ENCODE measurements at places on chromosomes 5 and 9. TPM values are rescaled to one million over a fixed set of nuclear protein-coding genes. Genes with fewer than 3 reads are reported as not detected.

Gene PCDH1
- total RNA-seq, result 145 TPM

DNA sequence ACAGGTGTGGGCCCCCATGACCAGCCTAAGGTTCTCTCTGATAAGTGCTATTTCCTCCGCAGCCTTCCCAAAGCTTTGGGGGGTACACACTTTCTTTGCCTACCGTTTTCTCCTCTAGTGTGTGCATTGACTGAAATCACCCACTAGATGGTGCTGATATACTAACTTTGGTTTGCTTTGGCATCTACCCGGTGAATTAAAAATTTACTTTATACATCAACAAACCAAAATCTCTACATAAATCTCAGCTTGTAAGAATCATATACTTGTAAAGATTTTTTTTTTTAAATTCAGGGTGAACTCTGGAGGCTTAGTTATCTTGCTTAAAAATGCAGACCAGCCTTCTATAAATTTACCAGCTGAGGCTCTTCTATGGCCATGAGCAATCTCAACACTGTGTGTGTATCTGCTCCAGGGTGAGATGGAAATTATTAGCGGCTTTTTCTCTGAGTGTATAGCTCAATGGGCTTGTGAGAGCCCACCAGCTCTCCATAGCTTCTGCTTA is 475.7 kb upstream of the TNC start:
- DNase-seq, result no peak

DNA sequence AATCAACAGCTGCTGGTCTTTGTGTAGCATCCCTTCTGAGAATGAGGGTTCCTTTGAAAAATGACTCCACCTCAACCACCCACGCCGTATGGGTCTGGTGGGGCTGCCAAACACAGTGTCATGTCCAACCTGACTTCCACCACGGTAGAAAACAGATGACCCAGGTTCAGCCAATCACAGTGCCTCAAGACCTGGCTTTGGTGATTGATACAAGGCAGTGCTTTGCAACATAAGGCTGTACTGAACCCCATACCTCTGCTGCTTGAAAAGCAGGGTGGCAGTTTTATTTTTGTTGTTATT is 11.5 kb upstream of the TGFBR1 start:
- no peak for DNase-seq

- no peak for DNase-seq
Observed at GRCh38 chr9:87707805-87708506, 18.0 kb upstream of the CTSL start.

Gene AK8
- total RNA-seq, result 2.0 TPM

DNA sequence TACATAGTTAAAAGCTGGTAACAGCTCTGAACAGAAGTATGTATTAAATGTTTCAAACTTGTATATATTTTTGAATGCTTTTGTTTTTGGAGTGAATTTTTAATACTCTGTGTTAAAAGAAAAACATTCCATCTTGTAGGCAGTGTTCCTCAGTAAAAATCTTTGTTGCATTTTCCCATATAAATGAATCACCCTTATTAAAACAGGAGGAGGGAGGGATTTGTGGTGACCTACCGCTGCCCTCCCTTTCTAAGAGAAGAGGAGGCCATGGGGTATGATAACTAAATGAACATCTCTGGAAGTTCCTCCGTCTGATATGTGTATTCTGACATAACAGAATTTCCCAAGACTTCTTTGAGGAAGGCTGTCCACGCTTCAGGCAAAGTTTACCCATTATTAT is 53.4 kb downstream of the INIP start:
- DNase-seq, result no peak
